ENCODE measurements at places on chromosomes 13 and 19.

DNA sequence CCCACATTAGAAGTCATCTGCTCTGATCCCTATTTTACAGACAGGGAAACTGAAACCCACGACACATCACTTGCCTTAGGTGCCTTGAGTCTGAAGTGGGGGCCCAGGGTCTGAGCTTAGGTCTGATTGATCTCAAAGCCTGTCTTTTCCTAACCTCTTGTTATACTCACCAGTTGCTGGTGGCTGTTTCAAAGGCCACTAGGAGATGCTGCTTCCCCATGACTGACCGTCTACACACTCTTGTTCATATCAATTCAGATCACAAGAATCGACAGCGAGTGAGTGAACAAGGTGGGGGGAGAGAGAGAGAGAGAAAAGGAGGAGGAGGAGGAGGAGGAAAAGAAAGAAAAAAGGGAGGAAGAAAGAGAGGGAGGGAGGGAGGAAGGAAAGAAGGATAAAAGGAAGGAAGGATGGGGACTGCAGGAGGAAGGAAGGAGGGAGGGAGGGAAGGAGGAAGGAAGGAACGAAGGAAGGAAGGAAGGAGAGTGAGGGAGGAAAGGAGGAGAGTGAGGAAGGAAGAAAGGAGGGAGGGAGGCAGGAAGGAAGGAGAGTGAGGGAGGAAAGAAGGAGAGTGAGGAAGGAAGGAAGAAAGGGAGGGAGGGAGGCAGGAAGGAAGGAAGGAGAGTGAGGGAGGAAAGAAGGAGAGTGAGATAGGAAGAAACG lies 3.3 kb downstream of the OR10H1 start:
- no peak for DNase-seq

GRCh38 chr19:13212759-13213330 lies 62.6 kb downstream of the IER2 start:
- no peak for DNase-seq

DNA sequence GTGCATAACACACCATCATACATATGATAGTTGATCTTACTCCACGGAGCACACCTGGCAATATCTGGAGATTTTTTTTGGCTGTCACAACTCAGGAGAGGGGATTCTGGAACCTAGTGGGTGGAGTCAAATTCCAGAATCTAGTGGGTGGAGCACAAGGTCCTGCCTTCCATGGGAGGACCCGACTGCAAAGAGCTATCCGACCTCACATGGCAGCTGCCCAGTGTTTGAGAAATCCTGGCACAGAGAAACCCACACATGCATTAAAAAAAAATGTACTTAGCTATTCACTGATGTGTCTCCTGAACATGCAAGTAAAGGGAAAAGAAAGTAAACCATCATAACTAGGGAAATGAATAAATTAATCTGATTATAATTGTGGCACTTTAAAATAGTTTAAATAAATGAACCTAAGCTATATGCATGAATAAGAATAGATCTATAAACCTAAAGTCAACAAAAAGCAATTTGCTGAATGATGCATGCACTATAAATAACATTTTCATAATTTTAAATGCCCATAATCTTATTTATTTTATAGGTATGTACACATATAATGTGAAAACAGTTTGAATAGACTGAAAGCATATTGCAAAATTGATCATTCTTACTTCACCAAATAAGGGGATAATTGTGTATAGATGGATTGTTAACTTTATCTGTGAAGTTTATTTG lies 300.3 kb downstream of the MYO16 start:
- DNase-seq = no peak

GRCh38 chr13:47555235-47555634 lies 445.8 kb downstream of the SUCLA2 start:
- DNase-seq = no peak

- no peak for DNase-seq
Observed at GRCh38 chr13:50085063-50085462, 69.8 kb downstream of the KCNRG start.

GRCh38 chr19:11064831-11065303 lies 24.4 kb upstream of the LDLR start:
- no peak for DNase-seq

- DNase-seq = no peak
Observed at GRCh38 chr19:13931391-13932148, 6.6 kb downstream of the PODNL1 start.

- no peak for DNase-seq
Observed at GRCh38 chr13:40146611-40147117, 491.2 kb downstream of the COG6 start.
